ENCODE measurements at places on chromosomes 6 and 20. TPM values are rescaled to one million over a fixed set of nuclear protein-coding genes. Genes with fewer than 3 reads are reported as not detected.

Gene COX4I2
- not detected for total RNA-seq

Gene AGER
- 32.6 TPM for total RNA-seq

Gene FOXA2
- not detected for total RNA-seq

Gene SGK2
- total RNA-seq, result 0.74 TPM

- DNase-seq, result no peak
Observed at GRCh38 chr20:6632187-6632586, 135.3 kb upstream of the BMP2 start.

GRCh38 chr6:83976037-83976755 lies 57.4 kb upstream of the MRAP2 start:
- DNase-seq, result no peak
